ENCODE measurements at places on chromosomes 11 and 22.
A peak's percentile ranks its signal among the peaks of the same experiment; 100 is the strongest.

DNA sequence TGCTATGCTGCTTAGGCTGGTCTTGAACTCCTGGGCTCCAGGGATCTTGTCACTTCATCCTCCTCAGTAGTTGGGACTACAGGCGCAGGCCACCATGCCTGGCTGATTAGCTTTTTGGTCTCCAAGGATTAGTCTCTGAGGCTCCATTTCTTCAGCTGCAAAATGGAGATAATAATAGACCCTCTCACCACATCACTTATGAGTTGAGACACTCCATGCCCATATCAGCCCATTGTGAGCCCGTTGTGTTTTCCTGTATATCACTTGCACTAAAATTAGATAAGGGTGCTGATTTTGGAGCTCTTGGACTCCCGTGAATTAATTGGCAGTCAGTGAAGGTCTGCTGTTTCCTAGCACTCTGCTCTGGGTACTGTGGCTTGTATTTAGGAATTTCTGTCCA is 36.0 kb downstream of the DEPDC5 start:
- DNase-seq = no peak

- DNase-seq = no peak
Observed at GRCh38 chr11:125479137-125479536, 16.9 kb downstream of the FEZ1 start.

- no peak for DNase-seq
Observed at GRCh38 chr11:111627591-111627990, 25.3 kb downstream of the SIK2 start.

- DNase-seq = no peak
Observed at GRCh38 chr11:85575388-85575787, 51.8 kb downstream of the DLG2 start.

DNA sequence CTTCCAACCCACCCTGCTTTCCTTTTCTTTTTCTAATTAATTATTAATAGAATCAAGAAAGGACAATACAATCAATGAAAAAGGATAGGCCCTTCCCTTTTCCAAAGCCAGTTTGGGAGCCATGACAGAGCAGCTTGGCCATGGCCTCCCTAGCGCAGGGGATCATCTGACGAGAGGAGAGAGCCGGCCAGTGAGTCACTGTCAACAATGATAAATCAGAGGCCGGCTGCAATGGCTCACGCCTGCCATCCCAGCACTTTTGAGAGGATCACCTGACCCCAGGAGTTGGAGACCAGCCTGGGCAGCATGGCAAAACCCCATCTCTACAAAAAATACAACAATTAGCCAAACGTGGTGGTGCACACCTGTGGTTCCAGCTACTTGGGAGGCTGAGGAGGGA is 27.5 kb upstream of the KRTAP5-7 start:
- no peak for DNase-seq

GRCh38 chr11:70696076-70696475 is 297.7 kb downstream of the CTTN start:
- DNase-seq = no peak

DNA sequence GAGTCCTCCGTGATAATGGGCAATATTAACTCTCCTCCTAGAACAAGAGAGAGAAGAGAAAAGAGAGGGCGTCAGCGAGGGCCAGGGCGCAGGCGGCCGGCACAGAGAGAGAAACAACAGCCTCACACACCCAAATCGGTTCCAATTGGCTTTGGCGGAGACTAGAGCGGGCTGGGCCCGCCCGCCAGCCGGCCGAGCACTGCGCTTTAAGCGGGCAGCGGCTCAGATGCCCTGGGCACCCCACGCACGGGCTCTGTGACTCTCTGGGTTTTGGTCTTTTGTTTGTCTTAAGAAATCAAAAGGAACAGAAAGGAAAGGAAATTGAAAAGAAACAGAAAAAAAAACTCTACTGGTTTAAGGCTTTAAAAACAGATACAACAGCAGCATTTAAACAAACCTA is 17.0 kb downstream of the SLC22A12 start:
- no peak for DNase-seq

DNA sequence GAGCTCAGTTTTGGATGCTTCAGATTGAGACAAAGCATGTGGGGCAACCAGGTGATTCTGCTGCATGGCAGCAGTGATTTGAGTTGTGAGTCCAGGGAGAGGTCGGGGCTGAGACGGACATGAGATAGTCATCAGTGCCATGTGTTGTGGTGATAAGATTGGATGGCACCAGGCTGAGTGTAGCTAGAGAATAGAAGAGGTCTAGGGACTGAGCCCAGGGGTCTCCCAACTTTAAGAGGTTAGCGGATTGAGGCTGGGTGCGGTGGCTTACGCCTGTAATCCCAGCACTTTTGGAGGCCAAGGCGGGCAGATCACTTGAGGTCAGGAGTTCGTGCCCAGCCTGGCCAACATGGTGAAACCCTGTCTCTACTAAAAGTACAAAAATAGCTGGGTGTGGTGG is 6.3 kb upstream of the CTSD start:
- DNase-seq = no peak

DNA sequence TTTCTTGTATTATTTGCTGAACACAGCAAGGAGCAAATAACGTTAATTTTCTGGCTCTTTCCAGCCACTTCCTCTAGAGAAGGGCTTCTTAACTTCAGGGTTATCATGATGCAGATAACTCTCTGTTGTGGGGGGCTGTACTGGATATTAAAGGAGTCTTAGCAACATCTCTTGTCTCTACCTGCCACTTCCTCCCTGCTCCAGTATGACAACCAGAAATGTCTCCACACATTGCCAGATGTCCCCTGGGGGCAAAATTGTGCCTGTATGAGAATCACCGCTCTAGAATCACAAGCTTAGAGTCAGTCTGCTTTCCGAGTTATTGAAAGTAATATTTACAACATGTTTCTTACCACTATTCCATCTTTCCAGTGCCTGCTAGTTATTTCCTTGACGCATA is 6.8 kb downstream of the JRKL start:
- no peak for DNase-seq

DNA sequence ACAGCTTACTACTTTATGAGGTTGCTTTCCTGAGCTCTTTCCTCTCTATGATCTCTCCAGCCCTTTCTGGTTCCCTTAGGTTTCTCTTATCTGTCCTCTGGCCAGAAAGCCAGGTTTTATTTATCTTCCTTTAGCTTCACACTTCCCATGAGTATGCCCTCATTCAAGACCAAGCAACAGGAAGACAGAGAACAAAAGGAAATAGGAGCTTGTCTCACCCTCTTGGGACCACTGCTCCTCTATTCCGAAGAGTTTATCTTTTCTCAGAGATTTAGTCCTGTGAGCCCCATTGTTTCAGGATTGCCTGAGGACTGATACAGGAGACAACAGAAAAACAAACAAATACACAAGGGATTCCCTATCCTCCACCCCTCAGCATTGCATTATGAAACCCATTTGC is 62.4 kb upstream of the CCDC179 start:
- no peak for DNase-seq

GRCh38 chr11:119062779-119063178 is 4.8 kb upstream of the VPS11 start:
- no peak for DNase-seq

- no peak for DNase-seq
Observed at GRCh38 chr11:13917264-13917663, 45.3 kb upstream of the SPON1 start.

DNA sequence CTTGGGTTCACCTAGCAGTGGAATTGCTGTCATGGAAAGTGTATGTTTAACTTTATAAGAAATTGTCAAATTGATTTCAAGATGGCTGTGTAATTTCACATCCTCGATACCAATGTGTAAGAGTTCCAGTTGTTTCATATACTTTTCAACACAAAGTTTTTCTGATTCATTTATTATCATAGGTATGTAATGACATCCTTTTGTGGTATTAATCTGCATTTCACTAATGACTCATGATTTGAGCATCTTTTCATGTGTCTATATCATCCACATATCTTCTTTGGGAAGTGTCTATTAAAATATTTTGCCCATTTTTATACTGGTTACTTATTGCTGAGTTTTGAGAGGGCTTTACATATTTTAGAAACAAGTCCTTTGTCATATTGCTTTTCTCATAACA is 17.0 kb upstream of the GLYATL1B start:
- DNase-seq = no peak

GRCh38 chr22:30413745-30414524 is 11.6 kb upstream of the MTFP1 start:
- no peak for DNase-seq

DNA sequence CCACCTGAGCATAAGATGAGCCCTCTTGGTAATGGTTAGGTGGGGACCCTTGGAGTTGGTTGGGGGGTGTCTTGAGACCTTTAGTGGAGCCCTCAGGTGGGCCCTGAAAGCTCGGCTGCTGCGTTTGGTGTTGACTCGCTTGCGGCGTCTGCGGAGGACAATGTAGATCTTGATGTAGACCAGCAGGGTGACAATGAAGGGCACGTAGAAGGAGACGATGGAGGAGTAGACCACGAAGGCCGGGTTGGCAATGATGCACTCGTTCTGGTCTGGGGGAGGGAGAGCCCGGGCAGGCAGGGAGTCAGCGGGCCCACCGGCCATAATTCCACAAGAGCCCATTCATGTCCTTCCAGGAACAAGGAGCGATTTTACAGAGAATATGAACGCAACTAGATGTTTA is 27.8 kb downstream of the ANKK1 start:
- no peak for DNase-seq

GRCh38 chr11:89437317-89437716 is 53.9 kb downstream of the NOX4 start:
- DNase-seq = no peak

DNA sequence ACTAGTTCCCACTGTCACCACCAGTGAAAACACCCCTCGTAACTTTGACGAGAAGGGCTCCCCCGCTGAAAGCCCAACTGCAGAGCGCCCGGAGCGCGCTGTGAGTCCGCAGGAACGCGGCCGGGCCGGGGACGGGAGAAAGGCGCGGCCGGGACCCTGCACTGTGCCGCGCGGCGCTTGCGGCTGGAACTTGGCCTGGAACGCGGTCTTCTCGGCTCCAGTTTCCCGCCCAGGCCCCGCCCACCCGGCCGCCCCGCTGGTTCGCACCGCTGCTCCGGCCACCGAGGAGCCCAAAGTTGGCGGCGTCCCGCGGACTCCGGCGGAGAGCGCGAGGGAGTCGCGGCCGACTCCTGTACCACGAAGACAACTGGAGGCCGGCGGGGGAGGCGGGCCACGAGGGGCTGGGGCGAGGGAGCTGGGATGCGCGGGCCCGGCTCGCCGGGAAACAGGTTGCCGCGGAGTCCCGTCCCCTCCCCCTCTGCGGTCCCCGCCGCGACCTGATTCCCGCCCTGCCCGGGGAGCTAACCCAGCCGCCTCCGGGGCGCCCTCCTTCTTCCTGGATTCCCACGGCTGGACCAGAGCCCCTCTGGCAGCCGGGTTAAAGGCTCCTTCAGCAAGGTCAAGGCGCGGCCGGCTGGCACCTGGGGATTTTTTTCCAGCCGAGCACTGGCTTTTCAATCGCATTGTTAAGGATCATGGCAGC is 3.4 kb downstream of the TENM4 start:
- peak; percentile 47 for DNase-seq

- DNase-seq = no peak
Observed at GRCh38 chr22:16922706-16923105, 85.3 kb downstream of the GAB4 start.

GRCh38 chr11:96075532-96075959 is 151.6 kb upstream of the MTMR2 start:
- peak; percentile 44 for DNase-seq

DNA sequence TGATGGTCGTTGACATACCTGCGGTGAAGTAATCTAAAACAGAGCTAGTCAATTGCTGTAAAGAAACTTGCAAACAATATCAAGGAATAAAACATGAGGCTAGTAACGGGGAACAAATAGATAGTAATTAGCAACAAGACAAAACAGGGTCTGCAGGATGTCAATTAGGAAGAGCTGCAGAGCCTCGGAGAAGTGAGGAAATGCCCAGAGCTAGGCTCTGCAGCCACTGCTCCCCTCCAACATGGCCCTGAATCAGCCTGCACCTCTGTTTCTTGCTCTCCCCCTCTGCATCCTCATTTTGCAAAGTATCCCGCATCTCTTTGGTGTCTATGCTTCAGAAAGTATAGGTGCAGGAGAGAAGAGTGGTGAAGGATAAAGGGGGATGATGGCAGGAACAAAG is 507.4 kb upstream of the FAT3 start:
- DNase-seq = no peak

DNA sequence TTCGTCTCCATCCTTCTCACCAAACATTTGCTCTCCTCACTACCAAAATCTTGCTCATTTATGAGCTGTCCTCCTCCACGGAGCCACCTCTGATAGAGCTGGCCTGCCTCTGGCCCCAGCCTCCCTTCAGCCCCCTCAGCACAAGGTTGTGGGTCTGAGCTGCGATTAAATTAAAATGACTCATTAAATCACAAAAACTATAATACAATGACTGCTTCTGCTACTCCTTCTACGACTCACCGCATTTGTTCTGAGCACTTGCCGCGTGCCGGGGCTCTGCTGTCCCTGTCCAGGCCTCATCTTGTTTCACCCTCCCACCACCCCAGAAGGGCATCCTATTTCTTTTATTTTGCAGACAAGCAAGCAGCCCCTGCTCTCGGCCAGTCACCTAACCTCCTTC is 49.2 kb upstream of the TIMP3 start:
- no peak for DNase-seq

DNA sequence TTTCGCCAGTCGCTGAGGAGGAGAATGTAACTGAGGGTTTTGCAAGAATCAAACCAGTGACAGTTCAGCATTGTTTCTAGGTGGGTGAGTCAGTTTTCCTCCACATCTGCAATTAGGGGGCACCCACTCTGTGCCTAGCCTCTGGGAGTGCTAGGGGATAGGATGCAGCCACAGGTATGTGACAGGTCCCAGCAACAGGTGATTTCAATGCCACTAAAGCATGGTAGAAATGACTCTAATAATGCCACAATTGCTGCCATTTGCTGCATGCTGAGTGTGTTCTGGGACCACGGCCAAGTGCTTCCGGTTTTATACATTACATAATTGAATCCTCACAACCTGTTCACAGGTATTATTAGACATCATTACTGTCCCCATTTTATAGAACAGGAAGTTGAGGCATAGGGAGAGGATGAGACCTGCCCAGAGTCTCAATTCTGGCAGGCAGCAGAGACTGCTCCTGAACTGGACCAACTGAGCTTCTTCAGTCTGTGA is 556 bp downstream of the CRYBB2 start:
- no peak for DNase-seq

Measured in GM20000 (cell line).